ENCODE measurements at places on chromosomes 5 and 9. TPM values are rescaled to one million over a fixed set of nuclear protein-coding genes. Genes with fewer than 3 reads are reported as not detected.

Gene DDX4
- not detected for total RNA-seq

Gene PCDHB10
- total RNA-seq, result 1.3 TPM

Gene PGM5
- 6.9 TPM for total RNA-seq

Gene LRRC19
- total RNA-seq, result not detected

Gene LCN6
- total RNA-seq, result not detected

Gene CCDC183
- 3.3 TPM for total RNA-seq

Gene PCDH12
- 1.6 TPM for total RNA-seq

Gene ADGRD2
- not detected for total RNA-seq

Gene RFESD
- 9.3 TPM for total RNA-seq

Gene DRD1
- total RNA-seq, result not detected

Gene PCDH1
- total RNA-seq, result 31.3 TPM

- no peak for DNase-seq
Measured at GRCh38 chr9:88586452-88586851, 51.5 kb downstream of the NXNL2 start.

- DNase-seq, result no peak
Measured at GRCh38 chr5:176424181-176424580, 7.8 kb upstream of the CLTB start.

DNA sequence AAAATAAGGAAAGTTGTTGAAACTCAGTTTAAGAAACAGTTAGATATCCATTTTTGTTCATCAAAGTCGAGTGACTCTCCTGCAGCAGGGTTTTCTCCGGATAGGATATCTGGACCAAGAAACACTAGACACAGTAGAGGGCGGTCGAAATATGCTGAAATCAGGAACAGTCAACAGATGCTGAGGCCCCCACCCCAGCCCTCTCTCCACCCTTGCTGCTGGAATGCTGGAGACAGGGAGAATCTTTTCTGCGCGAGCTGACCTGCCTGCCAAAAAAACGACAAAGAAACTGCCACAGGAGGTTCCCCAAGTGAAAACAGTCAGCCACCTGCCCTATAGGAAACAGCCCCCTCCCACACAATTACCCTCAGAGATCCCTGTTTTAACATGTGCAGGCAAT lies 4.3 kb upstream of the IL13 start:
- DNase-seq, result no peak

DNA sequence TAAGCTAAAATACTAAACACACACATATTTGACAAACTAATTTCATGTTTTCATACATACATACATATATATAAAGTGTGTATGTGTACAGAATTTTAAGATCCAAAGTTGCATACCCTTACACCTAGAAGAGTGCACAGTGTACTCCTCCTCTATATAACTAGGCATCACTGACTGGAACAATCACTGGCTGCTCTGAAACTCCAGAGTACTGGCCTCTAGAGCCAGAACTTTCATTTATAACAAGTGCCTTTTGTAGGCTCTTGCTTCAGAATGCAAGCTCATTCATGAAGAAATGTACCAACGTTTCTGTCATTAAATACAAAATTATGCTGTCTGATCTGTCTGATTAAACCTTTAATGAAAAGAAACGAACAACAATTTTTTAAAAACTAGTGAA lies 4.0 kb downstream of the LEAP2 start:
- DNase-seq, result no peak

- no peak for DNase-seq
Measured at GRCh38 chr5:90518661-90519060, 10.7 kb downstream of the LYSMD3 start.

GRCh38 chr9:114347675-114348074 lies 18.0 kb downstream of the ORM2 start:
- no peak for DNase-seq

GRCh38 chr9:131461166-131461565 lies 41.6 kb upstream of the POMT1 start:
- no peak for DNase-seq

DNA sequence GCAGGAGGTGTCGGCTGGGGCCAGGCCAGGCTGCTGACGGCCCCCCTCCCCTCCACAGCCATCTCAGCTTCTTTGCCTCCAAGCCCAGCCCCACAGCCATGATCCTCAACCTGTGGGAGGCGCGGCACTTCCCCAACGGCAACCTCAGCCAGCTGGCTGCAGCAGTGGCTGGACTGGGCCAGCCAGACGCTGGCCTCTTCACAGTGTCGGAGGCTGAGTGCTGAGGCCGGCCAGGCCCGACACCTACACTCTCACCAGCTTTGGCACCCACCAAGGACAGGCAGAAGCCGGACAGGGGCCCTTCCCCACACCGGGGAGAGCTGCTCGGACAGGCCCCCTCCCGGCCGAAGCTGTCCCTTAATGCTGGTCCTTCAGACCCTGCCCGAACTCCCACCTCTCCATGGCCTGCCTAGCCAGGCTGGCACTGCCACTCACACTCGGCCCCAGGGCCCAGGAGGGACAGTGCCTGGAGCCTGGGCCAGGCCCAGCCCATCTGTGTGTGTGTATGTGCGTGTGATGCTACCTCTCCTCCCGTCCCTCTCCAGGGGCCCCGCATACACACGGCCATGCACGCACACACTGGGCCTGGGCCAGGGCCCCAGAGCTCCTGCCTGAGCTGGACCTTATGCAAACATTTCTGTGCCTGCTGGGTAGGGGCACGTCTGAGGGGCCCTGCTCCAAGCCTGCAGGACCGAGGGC lies 19.3 kb downstream of the HK3 start:
- no peak for DNase-seq

GRCh38 chr5:93399675-93400074 lies 181.3 kb downstream of the NR2F1-AS1 start:
- DNase-seq, result peak; percentile 10

DNA sequence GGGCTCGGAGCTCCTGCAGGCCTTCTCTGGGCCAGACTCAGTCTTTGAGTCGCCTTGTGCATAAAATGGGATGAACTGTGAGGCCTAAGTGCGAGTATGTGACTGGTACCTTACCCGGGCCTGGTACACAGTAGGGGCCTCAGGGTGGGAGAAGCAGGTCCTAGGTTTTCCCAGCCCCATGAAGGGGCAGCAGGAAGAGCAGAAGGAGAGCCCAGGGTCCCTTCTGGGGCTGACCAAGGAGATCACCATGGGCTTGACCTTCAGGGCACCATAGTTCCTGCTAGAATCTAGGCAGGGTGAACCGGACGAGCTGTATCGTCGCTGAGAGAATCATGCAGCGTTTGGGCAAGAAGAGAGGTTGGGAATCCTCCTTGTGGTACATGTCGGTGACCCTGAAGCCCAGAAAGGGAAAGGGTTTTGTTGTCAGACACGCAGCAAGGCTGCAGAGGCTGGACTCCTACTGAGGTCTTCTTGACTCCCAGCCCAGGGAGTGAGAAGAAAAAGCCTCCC lies 373 bp upstream of the PHYKPL start:
- no peak for DNase-seq

- DNase-seq, result no peak
Measured at GRCh38 chr5:75985077-75985476, 98.1 kb upstream of the SV2C start.

GRCh38 chr9:2338777-2339365 lies 282.7 kb upstream of the VLDLR start:
- DNase-seq, result no peak

- no peak for DNase-seq
Measured at GRCh38 chr5:104937598-104937997, 1375.0 kb upstream of the NUDT12 start.

DNA sequence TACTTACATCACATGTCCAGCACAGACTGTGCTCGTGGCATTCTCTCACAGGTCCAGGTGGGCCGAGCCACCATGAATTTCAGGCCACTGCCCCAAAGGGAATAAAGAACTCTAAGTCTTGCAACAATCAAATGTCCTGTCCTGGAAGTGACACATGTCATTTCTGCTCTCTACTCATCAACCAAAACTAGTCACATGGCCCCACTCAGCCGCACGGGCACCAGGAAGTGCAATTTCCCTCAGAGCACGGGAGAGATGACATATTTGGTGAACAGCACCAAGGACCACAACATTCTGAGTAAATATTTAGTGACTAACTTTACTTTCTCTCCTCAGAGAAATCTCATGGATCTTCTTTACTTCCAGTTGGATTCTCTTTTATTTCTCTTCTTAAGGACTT lies 131.1 kb upstream of the TUT7 start:
- no peak for DNase-seq

DNA sequence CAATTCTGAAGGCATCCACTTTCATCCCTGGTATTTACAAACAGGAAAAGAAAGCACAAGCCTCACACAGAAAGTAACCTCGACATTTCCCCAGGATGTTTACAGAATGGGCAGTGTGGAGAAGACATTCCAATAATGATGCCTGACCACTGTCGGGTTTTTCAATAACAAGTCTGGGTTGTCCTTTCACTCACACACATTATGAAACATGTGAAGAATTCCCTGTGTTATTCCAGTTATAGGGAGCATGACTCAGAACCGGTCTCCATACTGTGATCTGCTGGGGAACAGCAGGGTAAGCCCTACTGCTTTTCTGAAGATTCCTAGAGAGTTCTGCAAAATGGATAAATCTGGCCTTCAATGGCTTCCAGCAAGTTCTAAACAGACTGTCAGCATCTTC lies 155.3 kb downstream of the ADAMTS12 start:
- no peak for DNase-seq
